ENCODE measurements at places on chromosomes 16 and 17.

GRCh38 chr17:29828676-29829284 is 101.2 kb downstream of the SSH2 start:
- no peak for DNase-seq

- DNase-seq, result no peak
Observed at GRCh38 chr17:57408071-57408811, 151.9 kb downstream of the MSI2 start.

DNA sequence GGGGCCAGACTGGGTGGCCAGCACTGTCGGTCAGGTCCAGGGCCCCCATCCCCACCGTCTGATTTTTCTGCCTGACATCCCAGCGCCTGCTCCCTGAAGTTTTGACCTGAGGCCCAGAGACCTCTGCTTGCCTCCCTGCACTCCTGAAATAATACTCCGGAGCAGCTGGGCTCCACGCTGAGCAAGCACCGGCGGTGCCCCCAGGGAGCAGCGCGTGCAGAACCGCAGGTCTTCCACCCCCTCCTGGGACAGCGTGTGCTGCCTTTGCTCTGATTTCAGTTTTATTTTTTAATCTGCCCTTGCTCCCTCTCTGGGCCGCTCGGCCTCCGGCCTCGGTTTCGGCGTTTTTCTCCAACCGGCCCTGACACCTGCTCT is 132.4 kb upstream of the GSE1 start:
- no peak for DNase-seq

DNA sequence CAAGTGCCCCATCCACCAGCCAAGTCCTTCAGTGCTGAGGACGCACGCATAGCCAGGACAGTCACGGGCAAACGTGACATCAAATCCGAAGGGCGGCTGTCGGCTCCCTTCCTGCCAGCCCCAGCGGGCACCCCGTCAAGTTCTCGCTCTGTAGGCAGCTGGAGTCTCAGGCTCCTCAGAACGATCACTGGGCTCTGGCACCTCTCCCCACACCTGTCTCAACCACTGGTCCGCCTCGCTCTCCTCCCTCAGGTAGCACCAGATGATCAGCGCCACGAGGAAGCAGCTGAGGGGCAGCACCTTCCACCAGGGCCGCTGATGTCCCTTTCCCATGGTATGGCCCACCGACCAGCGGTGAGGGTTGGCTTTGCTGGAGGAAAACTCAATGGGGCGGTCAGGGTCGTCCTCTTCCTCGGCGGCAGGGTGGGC is 422 bp downstream of the UQCC4 start:
- no peak for DNase-seq

DNA sequence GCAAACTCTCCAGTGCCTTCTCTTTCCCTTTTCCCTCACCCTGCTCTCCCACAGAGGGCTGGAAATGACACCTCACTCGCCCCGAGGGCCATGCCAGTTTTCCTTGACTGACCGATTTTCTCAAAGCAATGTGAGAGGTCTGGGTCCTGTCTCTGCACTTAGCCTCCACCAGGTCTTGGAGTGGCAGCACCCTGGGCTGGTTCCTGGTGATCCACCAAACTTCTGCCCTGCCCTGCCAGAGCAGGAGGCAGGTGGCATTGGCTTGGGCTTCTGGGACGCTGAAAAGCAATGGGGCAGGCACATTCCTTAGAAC is 97.5 kb downstream of the RAB11FIP4 start:
- DNase-seq, result no peak

GRCh38 chr17:33888455-33888854 is 366.6 kb upstream of the CCL2 start:
- no peak for DNase-seq

GRCh38 chr16:57041182-57042156 is 50.9 kb upstream of the CPNE2 start:
- DNase-seq, result no peak

GRCh38 chr16:101586-101985 is 23.6 kb downstream of the MPG start:
- DNase-seq, result no peak

- DNase-seq, result peak; percentile 45
Observed at GRCh38 chr16:24858219-24859041, 12.7 kb downstream of the SLC5A11 start.

GRCh38 chr17:48244121-48244711 is 136.7 kb downstream of the SNX11 start:
- DNase-seq, result no peak

DNA sequence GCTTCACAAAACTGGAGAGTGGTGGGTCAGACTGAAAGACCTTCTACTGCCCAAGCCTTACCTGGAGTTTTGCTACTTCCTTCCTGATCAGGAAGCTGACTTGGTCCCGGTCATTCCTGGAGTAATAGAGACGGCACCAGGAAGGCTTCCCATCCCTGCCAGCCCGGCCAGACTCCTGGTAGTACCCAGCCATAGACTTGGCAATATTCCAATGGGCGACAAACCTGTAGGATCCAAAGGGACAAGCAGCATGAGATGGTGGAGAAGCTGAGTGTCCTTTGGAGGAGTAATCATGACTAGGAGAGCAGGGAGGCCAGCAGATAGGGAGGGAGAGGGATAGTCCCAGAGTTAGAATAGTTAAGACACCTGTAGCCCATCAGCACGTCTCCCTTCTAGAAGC is 8.7 kb downstream of the RECQL5 start:
- no peak for DNase-seq

- DNase-seq, result no peak
Observed at GRCh38 chr17:18319604-18320256, 4.6 kb downstream of the SMCR8 start.

DNA sequence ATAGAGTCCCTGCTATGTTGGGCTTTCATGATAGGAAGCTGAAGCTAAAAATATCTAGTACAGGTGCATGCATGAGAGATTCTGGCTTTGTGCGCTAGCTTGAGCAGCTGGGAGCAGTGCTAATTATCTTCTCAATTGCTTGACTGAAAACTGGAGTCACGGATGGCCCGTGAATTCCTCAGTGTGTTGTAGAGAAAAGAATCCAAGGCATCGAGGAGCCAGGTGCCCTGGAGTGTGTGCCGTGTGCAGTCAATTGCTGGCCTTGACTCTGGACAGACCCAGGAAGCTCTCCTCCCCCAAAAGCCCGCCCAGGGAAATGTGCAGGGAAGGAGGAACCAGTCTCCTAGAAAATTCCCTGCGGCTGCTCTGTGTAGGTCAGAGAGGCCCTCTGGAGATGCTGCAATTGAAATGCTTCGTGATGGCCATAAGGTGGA is 14.2 kb downstream of the LGALS3BP start:
- DNase-seq, result no peak

DNA sequence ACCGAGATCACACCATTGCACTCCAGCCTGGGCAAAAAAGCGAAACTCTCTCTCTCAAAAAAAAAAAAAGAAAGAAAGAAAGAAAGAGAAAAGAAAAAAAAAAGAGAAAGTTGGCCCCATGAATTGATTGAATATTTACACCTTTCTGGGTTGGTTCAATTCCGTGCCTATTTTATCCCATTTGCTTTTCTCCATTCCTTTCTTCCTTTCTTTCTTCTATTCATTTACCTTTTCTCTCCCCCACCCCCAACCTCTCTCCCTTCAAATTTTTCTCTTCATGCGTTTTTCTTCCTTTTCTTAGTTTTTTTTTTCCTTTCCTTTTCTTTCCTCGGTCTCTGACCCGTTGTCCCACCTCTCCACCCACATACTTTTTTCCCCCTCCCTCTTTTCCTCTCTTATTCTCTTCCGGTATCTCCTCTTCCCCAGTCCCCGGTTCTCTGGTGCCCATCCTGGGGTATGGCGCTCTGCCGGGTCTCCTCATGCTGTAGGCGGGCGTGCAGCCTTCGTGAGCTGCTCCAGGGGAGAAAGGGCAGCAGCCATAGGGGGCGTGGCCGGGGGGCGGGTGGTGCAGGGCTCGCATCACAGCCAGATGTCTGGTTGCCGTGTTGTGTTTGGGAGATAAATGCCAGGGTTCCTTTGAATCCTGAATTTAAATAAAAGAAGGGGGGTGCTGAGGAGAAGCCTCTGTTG is 5.3 kb upstream of the COL1A1 start:
- peak; percentile 89 for DNase-seq

GRCh38 chr17:68238164-68238870 is 9.5 kb upstream of the AMZ2 start:
- DNase-seq, result no peak

- no peak for DNase-seq
Observed at GRCh38 chr16:20865420-20866131, 34.6 kb downstream of the DCUN1D3 start.

DNA sequence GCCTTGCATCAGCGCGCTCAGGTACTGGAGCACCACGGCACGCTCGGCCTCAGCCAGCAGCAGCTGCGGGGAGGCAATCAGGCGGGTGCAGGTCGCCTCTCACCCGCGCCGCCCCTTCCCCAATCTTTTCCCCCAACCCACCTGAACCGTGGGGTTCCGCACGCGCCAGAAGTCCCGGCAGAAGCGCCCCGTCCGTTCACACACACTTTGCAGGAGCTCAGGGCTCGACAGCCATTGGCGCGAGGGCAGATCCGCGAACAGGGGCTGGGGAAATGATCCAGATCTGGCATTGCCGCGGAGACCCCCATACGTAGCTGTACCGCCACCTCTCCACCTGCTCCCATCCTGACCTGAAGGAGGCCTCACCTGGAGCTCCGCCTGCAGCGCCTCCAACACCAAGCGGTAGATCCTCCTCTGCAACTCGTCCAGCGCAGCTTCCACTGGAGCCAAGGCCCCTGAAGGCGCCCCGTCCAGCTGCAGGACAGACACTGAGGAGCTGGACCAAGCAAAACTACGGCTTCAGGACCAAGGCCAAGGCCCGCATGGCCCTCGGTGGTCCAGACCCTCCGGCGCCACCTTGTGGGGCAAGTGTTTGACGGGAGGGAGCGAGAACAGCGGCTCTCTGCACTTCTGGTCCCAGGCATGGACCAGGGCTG is 1.4 kb upstream of the MATCAP1 start:
- peak; percentile 91 for DNase-seq

GRCh38 chr17:44653384-44653783 is 2.9 kb upstream of the MEIOC start:
- DNase-seq, result no peak

DNA sequence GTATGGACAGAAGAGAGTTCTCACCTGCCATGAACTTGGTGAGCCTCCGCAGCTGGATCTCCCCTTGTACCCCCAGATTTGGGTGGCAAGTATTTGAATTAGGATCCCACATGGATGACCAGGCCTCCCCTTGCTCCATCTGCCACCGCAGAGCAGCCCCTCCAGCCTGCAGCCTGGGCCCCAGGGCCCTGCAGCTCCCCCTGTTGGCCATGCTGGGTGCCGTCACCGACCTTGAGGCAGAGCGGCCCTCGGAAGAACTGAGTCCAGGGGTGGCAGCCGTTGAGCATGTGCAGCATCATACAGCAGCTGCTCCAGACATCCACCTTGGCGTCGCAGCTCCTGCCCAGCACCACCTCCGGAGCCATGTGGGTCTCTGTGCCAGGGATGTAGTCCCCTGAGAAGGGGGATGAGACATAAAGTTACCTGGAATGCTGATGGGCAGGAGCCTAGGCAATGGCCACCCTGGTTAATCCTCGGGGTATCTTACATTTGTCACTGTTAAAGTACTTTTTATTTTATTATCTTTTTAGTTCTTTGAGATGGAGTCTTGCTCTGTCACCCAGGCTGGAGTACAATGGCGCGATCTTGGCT is 9.0 kb upstream of the SPATA32 start:
- peak; percentile 32 for DNase-seq
